ENCODE measurements at places on chromosomes 3 and 15.
A peak's percentile ranks its signal among the peaks of the same experiment; 100 is the strongest.

DNA sequence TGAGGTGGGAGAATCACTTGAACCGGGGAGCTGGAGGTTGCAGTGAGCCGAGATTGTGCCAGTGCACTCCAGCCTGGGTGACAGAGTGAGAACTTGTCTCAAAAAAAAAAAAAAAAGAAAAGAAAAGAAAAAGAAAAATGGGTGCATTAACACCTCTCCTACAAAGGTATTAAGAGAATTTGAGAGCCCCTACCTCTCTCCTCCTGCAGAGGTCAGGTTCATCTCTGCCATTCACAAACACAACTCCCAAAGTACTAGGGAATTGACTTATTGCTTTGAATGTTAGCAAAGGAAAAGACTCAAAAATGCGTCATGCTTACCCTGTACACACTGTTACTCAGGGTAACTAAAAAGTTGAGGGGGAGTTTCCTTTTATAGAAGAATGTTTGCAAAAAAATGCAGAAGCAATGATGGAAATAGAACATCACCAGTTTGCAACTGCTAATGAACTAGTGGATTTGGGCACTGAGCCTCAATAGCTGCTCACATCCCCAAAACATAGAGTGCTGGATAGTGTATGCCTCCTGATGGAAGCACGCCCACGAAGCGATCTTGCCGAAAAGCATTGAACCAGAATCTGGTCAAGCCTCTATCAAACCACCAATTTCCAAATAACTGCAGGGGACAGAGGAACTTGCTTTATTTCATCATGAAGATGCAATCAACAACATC, 15.5 kb upstream of the LYZL4 start:
- DNase-seq = no peak

DNA sequence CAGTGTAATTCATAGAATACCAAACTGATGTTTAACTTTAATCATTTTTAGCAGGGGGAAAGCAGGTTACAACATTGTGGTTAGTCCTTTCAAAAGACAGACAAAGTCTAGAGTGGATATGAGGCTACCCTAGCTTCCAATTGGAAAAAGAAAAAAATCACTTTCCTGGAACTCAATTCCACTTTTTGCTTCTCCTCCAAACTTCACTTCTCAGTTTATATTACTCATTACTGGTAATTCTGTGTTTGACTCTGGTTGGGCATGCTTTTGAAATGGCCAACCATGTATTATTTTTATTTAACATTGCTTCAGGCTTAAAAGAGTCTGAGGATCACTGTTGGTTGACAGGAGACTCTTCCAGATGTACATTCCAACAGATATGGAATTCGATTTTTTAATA, 84.8 kb downstream of the RAP2B start:
- DNase-seq = no peak

DNA sequence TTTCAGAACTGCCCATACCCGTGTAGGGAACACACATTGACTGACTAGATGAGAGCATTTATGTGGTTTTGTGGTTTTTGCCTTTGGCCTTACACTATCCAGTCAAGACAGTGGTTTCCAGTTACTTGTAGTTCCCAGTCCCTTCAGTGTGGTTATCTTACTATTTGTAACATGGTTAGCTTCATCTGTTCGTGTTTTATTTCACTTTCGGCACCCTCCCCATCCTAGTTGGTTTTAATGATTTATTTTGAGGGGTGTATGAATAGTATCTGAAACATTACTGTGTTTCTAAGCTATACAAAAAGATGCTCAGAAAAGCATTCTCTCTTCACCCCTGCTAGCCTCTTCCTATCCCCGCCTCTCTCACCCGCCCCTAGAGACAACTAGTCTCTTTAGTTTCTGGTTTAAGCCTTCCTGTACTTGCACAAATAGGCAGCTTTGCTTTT, 14.1 kb downstream of the LYSMD4 start:
- peak; percentile 40 for DNase-seq

GRCh38 chr3:132448216-132448961, 31.1 kb downstream of the DNAJC13 start:
- DNase-seq = no peak

GRCh38 chr3:39467394-39468107, at the start of gene MOBP:
Gene MOBP (plus strand): TSS chr3:39467680. CDS start chr3:39502070, 34,390 bp downstream.
- DNase-seq = no peak

DNA sequence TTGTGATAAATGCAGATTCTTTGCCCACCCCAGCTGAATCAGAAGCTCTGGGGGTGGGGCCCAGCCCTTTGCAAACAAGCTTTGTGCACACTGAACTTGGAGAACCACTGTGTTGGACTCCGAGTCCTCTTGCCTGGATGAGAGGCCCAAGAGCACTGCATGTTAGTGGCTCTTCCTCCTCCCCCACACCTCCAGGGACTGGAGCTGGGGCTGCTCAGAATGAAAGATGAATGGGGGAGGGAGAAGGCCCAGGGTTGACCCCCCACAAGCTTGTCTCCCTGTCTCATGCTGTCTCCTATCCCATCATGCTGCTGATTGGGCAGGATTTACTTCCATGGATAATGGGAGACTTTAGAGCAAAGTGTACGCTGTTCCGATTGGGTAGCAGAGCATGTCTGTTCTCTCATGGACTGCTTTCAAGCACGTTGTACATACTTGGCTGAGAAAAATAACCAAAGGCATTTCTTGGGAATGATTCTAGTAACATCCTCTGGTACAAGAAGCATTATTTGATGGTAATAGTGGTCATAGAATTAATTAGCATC, 99.6 kb downstream of the PGPEP1L start:
- DNase-seq = no peak

- no peak for DNase-seq
These were observed 39.8 kb downstream of the ARHGAP31 start for GRCh38 chr3:119333773-119334509.

DNA sequence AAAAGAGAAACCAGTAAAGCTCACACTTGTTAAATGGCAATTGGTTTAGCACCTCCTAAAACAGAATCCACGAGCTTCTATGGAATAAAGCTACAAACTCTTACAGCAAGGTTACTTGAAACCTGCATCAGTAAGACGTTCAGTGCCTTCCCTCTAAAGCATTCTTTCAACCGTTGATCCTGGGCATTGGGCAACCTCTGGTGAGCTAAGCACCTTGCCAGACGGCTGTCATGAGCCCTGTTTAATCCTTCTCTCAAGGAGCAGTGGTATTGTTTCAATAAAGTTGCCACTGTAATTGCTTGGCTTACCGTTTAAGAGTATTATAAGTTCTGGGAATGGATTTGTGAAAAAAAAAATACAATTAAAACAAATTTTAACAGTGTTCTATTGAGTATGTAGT, 75.0 kb downstream of the COL8A1 start:
- DNase-seq = no peak

DNA sequence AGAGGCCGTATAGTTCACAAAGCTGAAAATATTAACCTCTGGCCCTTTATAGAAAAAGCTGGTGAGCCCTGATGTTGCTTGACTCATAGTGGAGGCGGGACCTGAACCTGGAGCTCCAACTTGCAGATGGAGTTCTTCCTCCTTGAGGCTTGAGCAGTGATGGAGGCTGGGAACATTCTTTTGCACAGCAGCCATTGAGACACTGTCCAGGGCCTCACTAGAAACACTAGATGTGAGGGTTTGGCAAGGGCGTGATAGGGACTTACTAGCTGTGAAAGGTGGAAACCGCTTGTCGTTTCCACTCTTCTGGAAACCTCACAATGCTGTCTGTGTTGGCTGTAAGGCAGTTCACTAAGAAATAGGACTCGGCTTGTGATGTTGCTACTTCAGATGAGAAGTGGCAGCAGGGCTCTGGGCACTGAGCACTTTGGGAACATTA, 12.5 kb downstream of the SMAD6 start:
- no peak for DNase-seq

Measured in islet precursor cell (in vitro differentiated cells).